ENCODE measurements at places on chromosomes 7 and 10.

DNA sequence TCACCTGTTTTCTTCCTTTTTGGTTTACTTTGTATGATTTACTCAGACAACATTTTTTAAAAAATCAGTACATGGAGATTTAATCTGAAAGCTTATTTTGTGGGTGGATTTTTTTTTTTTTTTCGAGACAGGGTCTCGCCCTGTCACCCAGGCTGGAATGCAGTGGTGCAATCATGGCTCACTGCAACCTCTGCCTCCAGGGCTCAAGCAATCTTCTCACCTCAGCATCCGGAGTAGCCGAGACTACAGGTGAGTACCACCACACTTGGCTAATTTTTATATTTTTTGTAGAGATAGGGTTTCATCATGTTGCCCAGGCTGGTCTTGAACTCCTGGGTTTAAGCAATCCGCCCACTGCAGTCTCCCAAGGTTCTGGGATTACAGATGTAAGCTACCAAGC, 2.5 kb downstream of the GSTO1 start:
- DNase-seq = no peak

DNA sequence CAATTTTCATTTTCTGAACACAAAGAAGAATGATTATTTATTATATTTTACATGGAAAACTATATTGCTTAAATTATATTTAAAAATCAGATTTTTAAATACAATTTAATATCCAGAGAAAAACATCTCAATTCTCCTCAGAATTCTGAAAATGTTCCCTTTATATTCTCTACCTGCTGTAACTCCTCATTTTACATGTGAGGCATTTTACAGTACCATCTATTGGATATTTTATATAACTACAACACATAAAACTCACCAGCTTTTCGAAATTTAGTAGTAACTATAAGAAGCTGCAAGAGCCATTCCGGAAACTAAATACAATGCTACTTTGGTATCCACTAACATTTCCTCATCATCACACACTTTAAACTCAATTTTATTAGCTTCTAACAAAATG, 264.6 kb downstream of the DGKB start:
- DNase-seq = no peak

GRCh38 chr10:8225187-8225586, 170.7 kb downstream of the GATA3 start:
- DNase-seq = no peak

- DNase-seq = no peak
Observed at GRCh38 chr10:84329196-84329611, 815 bp downstream of the CCSER2 start.

- DNase-seq = no peak
Observed at GRCh38 chr10:260819-261429, 125.7 kb downstream of the ZMYND11 start.

- DNase-seq = no peak
Observed at GRCh38 chr10:10865913-10866312, 151.8 kb upstream of the CELF2 start.

DNA sequence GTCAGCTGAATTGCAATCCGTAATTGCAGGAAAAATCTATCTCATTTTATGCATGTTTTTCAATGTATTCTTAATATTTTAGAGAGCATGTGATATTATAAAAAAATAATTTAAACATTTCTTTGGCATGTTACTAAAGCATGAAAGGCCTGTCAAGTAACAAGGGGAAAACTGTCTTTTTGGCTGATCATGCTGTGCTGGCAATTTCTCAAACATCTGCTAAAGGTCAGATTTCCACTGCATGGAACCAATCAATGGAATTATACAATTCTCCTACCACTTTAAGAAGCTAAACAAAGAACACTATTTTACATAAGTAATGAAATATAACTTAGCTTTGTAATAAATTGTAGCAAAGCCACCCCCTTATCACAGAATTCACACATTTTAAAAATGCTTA, 49.4 kb downstream of the JMJD1C start:
- no peak for DNase-seq

DNA sequence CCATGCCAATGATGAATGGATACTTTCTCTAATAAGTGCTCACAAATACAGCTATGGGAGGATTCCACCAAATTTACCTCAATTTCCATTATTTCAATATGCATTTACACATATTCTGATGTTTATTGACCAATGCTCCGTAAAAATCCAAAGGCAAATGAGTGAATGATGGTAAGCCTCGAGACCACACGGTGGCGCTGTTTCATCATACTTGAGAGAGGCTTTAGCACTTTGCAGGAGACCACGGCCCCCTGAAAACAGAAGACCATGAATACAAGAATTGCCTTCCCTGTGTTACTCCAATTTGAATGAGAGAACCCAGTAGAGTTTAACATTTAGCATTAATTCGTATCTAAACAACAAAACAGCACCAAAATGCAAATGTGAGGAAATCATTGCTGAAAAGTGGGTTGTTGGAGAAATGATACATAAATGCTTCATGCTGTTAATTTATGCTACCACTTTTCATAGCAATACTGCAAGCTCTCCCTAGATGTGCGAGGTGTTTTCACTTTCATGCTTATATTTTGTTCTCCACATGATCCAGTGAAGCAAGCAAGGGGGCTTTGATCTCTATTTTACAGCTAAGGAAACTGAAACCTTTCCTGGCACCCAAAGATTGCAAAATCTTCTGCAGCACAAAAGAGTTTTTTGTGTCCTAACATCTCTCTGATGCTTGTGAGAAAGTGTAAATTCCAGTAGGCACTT, 35.4 kb downstream of the TRIL start:
- peak; percentile 64 for DNase-seq

GRCh38 chr10:112208997-112209396, 25.4 kb upstream of the GPAM start:
- no peak for DNase-seq

DNA sequence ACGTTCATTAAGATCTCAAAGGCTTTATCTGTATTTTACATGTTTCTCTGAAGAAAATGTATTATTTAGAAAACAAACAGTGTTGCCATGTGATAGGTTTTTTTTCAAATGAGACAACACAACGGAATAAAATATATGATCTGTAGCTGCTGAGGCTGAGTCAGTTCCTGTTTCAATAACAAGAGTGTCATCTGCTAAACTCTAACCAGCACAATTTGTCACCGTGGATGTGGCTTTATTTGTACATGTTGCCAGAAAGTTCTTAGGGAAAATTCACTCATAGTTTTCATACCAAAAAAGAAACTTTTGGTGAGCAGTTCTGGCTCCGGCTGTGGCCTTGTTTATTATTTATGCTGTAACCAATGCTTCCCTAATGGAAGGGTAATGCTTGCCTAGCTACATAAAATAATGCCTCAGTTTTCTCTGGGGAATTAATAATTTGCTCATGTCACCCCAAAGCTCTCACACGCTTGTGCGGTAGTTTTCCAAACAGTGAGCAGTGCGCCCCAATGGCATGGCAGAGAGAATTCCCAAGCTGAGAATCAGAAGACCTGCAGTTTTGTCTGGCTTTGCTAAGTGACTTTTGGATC, 20.3 kb upstream of the KLF6 start:
- no peak for DNase-seq

DNA sequence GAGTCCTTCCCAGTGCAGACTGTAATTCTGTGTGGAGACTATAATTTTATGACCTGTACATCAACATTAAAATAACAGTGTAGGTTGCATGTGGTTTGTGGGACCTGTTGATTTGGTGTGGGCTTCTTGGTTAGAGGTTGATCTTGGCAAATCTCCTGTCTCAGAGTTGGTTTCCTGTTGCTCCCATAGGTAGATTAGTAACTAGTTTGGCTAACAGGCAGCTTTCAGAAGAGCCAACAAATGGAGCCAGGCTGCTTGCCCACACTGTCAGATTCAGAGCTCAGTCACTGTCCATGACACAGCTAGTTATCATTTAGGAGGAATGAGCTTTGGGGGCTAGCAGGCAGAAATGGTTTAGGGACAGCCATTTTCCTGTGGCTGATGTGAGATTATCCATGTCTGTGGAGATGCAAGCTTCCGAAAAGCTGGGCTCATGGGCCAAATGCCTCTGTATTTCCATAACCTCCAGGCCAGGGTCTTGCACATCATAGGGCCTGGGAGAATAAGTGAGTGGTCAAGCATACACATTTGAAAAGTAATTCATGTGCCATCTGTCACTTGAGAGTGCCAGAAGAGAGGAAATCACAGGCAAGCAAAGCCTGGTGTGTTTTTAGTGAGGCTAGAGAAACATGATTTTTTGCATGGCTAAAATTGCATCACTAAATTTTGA, 33.4 kb downstream of the CCM2 start:
- no peak for DNase-seq

DNA sequence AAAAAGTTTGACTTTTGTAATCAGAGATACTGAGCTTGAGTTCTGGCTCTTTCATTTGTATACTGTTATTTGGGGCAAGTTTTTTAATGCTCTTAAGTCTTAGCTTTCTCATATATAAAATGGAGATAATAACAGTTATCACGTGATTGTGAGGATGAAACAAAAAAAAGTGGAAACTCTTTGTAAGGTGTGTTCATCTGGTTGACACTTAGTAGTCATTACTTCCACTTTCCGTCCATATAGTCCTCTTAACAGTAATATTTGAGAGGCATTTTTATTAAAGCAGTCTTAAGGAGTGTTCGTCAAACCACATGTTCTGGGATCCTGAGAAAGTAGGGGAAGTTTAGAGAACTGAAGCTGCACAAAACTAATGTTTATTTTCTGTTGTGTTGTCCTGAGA, 65.6 kb downstream of the PTEN start:
- DNase-seq = no peak

- no peak for DNase-seq
Observed at GRCh38 chr7:141945356-141945755, 1.4 kb downstream of the CLEC5A start.

GRCh38 chr10:44386546-44387052, 1.7 kb upstream of the CXCL12 start:
- DNase-seq = peak; percentile 92

GRCh38 chr10:86876748-86877147, 80.7 kb downstream of the MMRN2 start:
- no peak for DNase-seq

DNA sequence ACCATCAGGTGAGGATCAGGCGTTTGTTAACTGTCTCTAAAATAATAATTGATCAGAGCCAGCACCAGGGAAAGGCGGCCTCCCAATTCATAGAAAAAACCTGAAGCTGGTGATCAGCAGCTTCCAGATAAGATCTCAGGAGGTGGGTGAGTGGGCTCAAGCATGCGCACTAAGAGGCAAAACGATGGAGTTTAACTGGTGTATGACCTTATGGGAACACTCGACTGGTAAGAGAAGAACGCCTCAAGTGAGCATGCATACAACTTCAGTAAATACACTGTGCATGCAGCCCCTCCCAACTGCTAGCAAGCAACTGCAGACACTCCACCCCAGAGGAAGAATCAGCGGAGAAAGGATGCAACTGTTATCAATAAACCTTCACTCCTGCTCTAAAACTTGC, 18.1 kb downstream of the RAPGEF5 start:
- no peak for DNase-seq

DNA sequence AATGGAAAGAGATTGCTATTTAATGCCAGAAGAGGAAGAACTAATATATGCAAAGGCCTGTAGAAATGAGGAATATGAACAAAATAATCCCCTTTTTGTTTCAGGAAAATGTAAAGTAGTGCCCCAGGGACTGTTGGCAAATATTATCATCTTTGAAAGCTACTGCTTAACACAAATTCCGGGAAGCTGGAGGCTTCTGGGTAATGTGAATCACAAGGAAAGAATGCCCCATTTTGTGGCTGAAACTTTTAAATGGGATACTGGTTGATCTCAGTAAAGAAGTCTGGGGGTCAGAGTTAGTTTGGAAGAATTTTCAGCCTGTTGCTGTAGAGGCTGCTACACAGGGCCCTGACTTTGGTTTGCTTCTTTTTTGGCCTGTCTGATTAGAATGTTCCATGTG, 141.0 kb downstream of the PTEN start:
- no peak for DNase-seq

All from iPS-NIHi11 (cell line).